ENCODE measurements at places on chromosomes 1 and 21.

DNA sequence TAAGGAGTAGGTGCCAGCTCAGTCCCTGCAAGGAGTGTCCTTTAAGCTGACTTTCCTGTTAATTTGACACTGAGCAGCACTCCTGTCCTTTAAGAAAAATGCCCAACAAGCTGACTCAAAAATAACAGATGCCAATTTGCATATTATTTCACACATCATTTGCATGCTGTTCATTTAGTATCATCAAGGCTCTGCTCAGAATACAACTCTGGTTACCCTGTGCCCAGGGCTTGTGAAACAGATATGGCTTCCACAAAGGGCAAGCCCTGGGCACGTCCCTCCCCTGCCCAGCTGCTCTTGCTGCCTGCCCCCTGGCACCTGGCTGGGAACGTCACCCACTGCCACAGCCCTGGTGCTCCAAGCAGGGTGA, 10.3 kb downstream of the KCNN3 start:
- DNase-seq, result no peak

DNA sequence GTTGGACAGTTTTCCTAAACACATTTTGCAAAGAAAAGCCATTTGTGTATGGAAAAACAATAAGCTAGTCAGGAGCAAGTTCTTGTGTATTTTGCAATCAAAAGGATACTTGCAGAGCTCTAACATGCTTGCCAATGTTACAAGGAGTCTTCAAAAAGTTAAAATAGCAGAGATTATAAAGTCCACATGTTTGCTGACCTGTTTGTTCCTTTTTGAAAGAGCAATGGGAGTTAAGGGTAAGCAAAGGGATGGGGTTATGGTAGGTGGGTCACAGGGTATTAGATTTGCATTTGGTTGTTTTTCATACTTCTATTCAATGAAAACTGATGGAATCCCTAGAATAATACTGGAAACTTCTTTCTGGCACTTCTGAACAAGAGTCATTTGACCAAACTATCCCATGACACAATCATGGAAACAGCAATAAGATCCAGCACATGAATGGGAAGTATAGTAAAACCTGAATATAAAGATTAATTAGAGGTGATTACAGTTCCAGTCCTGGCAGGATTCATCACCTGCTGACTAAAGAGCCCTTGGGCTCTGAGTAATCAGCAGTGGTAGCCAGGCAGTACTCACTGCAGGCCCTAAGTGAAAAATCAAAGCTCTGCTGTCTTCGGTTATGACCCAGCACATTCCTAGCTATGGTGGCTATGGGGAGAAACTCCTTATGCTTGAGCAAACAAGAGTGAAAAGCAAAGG, 27.1 kb upstream of the ZC3H11B start:
- DNase-seq, result no peak

- no peak for DNase-seq
These were observed 7.8 kb downstream of the ADAMTS4 start for GRCh38 chr1:161190962-161191521.

DNA sequence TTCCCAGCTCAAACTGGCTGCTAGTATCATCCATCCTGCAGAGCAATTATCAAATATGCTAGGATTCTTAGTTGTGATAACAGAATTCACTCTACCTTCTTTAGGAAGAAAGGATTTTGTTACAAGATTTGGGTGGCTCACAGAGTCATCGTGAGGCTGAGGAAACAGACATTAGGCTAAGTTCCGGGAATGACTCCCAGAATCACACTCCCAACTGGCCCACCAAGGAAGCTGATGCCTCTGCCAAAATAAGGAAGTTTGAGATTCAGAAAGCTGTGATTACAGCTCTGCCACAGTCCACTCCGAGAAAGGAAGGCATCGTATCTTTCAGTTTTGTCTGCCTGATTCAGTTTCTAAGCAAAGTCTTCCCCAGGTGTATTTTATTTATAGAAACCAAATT, 50.6 kb upstream of the LYPLAL1 start:
- no peak for DNase-seq

DNA sequence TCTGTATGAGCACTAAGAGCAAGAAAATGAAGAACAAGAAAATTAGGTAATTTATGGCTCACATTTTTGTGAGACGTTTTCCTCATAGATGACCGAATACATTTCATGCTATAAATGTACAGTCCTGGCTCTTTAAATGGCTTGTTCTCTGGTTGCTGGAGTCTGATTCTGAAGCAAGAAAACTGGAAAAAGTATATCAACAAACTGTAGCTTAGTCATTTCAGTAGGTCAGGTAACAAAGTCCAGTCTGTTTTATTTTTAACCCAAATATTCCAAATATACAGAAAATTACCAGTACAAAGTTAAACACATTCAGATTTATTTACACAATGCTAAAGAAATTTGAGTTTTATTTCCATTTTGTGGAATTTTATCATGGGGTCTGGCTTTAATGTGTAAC, 2.5 kb upstream of the MYBPHL start:
- DNase-seq, result no peak

DNA sequence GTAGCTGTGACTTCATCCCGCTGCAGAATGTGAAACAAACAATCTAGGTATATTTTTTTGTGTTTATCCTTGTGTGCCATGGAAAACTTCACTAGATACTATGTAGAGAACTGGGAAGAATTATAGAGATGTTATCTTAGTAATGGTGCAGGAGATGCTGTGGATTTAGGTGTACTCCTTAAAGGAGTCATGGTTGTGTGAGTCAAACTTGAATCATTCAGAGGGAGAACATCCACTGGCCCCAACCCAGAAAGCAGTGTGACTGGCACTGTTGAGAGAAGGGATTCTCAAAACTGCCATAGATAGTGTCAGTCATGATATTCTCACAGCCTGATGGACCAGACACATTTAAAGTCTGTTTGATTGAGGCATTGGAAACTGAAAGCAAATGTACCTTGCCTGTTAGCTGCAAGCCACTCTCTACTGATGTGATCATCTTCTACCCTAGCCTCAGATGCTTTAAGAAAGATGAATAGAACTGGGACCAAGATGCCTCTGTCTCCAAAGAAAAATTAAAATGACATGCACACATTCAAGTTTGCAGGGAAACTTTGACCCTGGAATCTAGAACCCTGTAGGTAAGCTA, 754.6 kb downstream of the MRPL39 start:
- no peak for DNase-seq

DNA sequence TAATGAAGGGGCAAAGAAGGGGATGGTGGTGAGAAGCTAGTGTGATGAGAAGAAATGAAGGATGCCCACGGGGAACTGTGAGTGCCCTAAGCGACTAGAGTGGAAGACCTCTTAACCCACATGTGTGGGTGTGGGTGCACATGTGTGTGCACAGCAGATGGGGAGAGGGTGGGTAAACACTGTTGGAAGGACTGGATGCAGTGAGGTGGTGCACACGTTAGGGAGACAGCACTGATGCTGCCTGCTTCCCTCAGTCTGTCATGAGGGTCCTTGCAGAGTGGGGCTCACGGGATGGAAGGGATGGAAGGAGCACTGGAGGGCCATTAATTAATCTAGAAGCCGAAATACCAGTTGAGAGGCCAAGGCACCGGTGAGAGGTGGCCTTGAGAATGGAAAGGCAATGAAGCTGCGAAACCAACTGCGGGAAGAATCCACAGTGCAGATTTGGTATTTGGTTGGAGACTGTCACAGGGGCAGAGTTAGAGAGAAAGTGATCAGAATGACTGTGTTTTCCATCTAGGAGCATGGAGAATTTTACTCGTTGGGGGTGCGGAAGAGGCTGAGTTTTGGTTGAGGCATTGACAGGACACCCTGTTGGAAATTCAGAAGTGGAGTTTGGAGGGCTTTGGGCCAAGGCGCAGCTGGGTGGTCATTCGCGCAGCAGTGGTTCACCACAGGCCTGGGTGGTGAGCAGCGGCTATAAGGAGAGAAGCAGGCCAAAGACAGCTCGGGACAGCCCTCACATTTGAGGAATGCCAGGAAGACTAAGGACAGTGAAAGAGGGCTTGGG, 15.8 kb downstream of the RCSD1 start:
- no peak for DNase-seq

DNA sequence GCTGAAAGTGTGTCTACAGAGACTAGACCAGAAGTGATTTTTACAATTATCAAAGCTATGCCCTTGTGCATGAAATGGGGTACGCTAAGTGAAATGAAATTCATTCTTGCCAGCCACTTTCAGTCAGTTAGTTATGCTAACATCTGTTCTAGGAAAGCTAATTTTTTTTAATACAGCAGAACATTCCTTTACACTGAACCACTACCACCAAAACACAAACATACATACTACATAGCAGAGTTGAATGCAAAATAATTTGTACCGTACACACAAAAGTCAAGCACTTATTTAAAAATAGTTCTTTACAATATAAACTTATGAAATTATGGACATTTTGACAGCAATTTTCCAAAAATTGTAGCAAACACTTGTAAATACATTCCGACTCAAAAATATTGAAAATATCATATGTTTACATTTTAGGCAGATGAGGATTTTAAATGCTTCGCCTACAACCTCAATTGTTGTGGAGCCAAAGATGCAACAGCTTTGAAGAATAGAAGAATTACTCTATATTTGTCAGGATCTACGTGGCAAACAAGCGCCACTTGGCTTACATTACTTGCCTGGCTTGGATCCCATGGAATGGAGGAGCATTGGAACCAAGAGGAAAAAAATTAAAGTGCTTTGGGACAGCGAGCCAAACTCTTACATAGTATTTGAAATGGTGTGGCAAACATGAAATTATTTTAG, 30.6 kb downstream of the WLS start:
- no peak for DNase-seq

DNA sequence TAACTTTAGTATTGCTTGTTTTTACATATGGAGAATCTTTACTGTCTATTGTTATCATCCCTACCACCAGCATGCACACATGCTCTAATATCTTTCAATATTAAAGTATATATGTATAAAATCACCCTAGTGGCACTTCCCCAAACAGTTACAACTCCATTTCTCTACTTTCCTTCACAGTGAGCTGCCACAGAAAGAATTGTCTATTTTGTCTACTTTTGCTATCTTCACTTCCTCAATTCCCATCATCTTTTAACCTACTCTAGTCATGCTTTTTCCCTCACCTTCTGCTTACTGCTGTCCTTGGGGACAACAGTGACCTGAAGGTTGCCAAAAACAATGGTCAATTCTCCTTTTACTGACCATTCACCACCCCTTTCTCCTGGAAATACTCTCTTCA, 59.2 kb downstream of the VCAM1 start:
- no peak for DNase-seq

DNA sequence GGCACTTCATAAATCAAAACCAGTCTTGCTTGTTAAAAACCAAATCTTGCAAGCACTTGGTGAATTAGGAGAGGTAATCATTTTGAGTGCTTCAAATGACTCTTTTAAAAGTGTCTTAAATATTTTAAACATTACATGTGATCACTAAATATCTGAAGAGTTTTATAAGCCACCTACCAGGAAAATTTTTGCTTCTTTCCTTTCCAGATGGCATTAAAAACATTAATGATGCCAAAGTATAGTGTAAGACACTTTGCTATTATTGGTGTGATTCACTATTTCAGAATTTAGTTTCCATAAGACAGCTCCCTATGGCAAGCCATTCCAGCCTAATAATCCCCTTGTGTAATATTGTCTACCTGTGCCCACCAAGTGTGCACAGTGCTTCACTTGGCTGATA, 548.8 kb upstream of the ADAMTS5 start:
- no peak for DNase-seq

- peak; percentile 56 for DNase-seq
These were observed 5.8 kb upstream of the SLC44A5 start for GRCh38 chr1:75616436-75617433.

DNA sequence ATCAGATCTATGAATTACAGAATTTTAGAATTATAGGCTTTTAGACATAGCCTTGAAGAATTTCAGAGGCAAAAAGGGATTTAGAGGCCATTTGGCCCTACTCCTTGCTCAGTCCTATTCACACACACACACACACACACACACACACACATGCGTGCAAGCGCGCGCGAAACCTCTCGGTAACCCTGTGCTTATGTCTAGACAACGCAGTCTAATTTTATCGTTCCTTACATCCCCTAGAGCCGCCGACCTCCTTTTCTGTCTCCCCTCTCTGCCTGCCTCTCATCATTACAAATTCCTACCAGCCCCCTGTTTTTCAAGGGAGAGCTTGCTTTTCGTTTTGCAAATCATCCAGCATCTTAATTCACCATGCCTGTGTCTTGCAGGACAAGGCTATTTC, 252.1 kb downstream of the FOXD2 start:
- no peak for DNase-seq

DNA sequence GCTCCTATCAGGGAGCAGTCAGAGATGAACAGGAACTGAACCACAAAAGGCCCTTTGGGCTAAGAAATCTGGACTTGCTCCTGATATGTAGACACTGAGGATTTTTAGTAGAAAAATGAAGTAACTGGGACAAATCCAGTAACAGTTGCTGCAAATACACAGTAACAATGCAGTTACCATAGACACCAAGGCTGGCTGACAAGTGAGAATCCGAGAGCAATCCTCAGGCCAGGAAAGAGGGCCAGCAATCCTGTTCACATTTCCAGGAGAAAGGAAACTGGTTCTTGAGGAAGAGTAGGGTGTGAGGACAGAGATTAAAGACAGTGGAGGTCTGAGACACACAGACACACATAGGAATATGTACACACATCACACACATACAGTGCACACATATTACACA, 9.3 kb upstream of the LORICRIN start:
- DNase-seq, result no peak

GRCh38 chr21:20783611-20784010, 214.6 kb upstream of the NCAM2 start:
- DNase-seq, result no peak

GRCh38 chr1:161899091-161899490, 124.6 kb downstream of the OLFML2B start:
- no peak for DNase-seq

- DNase-seq, result no peak
These were observed 50.2 kb downstream of the KCNJ6 start for GRCh38 chr21:37866027-37866426.

GRCh38 chr1:30880678-30881318, 27.8 kb downstream of the SDC3 start:
- no peak for DNase-seq

- no peak for DNase-seq
These were observed 3.4 kb downstream of the PRR9 start for GRCh38 chr1:153220606-153221303.

DNA sequence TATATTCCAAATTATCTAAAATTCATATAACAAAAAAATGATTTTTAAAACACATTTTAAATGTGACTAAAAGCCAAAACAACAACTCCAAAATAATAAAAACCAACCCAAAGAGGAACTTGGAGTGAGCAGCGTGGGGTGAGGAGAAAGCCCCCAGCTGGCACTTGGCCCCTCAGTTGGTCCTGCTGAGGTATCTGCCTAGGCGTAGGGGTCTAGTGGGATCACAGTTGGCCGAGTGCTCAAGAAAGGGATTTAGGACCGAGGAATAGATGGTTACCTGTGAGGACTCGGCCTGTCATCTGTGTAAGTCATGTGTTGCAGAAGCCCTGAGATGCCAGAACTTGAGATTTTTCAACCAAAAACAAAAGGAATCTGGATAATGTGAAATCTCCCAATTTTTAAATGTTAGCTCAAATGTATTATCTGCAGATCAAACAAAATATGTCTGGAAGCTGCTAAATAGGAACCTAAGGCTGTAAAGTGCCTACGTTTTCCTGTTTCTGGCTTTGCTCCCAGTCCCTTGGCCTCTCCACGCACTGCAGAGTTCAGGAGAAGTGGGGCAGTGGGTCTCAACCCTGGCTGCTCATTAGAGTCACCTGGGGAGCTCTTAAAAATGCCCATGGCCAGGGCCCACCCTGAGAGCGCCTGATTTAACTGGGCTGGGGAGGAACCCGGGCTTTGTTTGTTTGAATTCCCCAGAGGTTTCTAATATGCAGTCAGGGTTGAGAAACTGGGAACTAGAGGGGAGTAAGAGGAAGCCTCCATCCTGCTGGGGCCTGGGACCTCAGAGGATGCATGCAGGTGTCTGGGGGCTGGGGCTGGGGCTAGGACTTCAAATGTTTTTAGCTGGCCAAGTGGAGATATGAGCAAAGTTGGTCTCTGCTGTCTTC, 38.5 kb upstream of the LDLRAP1 start:
- no peak for DNase-seq
